Cerebellar nuclear complex (tissue), 1 donor: ENCODE measurements at places on chromosomes 6 and 20.

- no peak for DNase-seq
Observed at GRCh38 chr6:131101911-131102680, 33.2 kb upstream of the AKAP7 start.

DNA sequence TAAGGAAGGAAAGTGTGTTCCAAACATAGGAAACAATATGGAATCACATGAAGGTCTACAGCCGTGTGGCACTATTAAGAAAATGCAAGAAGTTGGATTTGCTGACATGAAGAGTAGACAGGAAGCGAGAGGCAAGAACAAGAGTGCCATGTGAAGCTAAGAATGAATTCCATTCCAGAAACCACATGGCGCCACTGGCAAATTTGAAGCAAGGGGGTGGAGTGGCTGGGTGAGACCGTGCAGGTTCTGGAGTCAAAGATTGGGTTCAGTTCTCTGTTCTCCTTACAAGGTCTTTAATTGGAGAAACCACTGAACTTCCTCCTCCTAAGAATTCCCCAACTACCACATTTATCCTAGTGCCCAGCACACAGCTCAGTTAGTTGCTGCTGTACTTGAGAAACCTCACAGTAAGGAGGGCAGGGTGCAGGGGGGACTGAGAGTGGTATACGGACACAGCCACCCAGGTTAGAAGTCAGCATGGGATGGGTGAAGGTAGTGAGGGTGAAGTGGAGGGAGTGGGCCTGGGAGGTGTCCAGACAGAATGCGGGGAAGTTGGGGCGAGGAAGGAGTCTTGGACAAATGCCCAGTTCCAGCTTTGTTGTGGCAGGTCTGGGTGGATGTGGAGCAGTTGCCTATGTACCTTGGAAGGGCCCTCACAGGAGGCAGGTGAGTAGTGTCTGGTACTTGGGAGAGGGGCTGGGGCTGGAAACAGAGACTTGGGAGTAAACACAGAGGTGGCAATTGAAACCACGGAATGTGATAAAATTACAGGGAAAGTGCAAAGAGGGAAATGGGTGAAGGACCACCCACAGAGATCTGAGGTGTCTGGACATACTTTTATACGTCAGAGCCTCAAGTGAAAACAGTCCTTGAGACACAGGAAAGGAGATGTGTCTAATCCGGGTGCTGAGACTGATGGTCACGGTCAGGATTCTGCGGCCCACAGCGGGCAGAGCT, 14.3 kb downstream of the LYRM4 start:
- DNase-seq = no peak

DNA sequence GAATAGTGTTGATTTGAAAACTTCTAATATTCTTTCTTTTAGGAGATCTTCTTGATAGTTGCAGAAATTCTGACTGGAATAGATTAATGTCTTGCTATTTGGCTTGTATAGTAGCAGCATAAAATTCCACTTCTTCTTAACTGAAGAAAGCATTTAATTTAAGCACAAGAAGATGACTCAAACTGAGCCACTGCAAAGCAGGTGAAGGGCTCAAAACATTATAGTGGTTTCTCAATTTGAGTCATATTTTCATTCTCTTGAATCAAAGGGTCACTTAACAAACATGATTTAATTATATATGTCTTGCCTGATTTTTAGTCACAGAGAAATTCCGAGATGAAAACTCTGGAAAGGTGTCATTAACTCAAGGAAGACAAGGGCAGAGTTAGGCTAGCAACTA, 239.3 kb downstream of the ZNF217 start:
- no peak for DNase-seq

DNA sequence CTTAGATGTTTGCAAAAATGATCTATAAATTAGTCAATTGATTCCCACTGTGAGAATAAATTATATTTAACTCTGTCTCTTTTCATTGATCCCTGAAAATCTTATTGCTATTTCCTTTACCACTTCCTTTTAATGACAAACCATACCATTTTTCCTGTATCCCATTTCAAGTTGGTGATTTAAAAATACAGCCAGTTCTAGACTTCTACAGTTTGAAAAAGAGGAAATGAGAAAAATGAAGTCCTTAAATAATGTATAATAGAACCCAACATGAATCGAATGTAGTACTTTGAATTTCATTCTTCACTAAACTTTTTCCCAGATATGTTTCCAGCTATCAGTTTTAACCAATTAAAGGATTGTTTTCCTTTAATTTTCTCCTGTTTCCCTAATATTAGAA, 29.5 kb upstream of the SDHAF4 start:
- no peak for DNase-seq

DNA sequence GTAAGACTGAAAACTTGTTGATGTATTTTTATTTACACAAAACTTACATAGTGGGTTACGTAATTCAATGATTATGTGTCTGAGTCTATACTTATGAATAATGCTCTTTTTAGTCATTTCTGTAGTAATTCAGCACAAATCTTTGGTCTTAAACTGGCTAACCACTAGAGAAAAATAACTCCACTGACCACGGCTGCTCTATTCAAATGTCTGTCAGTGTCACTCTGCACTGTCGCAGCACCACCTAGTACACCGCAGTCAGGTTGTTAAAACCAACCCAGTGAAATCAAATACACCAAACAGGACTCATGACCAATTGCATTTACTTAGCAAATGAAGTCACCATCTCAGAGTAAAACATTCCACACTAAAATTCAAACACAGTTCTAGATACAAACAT, 93.5 kb upstream of the CCDC28A start:
- no peak for DNase-seq

- DNase-seq = no peak
Observed at GRCh38 chr20:54340206-54340605, 132.3 kb downstream of the PFDN4 start.

DNA sequence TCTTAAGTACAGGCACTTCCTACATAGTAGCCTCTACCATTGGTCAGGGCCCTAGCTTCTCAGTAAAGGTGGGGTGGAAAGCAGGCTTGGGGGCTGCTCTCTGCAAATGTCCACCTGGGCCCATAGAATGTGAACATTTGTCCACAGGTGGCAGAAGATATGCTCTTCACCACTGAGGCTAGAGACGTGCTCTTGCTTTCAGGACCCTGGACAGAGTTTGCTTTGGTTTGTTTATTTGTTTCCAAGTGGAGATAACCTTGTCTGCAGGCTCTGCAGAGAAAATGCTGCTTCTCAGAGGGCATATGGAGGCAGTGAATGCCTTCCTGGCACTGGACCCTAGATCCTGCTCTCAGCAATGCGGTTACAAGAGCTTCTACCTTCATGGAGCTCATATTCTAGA, 129.0 kb downstream of the F13A1 start:
- DNase-seq = no peak

DNA sequence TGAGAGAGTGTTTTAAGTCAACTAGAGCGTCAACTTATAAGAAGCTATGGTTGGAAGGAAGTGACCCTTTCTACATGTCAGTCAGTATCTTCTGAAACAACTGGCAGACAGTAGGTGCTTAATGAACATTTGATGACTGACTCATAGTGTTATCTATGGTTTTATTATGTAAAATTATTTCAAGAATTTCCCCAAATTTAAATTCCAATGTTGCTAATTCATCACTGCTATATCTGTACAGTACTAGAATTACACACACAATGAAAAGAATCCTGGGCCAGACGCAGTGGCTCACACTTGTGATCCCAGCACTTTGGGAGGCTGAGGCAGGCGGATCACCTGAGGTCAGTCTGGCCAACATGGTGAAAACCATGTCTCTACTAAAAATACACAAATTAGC, 721.4 kb upstream of the FLRT3 start:
- DNase-seq = no peak

GRCh38 chr6:21259660-21260059, 333.9 kb upstream of the SOX4 start:
- DNase-seq = no peak

GRCh38 chr6:143155681-143156080, 95.0 kb downstream of the AIG1 start:
- no peak for DNase-seq

DNA sequence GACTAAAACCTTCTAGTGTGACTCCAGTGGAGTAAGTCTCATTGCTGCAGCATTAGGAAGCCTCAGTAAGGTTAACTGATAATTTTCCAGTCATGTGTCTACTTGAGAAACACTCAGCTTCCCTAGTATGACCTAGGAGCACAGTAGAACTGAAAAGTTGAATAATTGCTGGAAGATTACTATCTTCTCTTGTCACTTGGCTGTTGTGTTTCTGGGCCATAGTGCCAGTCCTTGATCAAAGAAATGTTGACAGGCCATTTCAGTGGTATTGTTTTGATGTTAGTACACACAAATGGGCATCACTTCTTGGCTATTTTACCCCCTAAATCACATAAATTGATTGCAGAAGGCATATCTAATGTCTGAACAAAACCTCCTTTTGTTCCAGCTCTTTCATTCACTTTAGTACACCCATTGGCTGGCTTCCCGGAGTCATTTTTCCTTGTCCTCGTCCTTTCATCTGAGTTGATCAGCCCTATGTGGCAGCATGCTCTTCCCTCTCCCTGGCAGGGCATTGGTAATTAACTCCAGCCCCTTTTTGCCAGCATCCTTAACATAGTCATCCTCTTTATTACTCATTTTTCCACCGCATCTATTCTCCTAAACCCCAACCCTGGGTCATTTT, 6.0 kb downstream of the ENPP3 start:
- no peak for DNase-seq

GRCh38 chr20:14950633-14951032, 613.2 kb upstream of the FLRT3 start:
- DNase-seq = no peak

GRCh38 chr6:111813237-111813636, 60.0 kb downstream of the FYN start:
- DNase-seq = no peak

DNA sequence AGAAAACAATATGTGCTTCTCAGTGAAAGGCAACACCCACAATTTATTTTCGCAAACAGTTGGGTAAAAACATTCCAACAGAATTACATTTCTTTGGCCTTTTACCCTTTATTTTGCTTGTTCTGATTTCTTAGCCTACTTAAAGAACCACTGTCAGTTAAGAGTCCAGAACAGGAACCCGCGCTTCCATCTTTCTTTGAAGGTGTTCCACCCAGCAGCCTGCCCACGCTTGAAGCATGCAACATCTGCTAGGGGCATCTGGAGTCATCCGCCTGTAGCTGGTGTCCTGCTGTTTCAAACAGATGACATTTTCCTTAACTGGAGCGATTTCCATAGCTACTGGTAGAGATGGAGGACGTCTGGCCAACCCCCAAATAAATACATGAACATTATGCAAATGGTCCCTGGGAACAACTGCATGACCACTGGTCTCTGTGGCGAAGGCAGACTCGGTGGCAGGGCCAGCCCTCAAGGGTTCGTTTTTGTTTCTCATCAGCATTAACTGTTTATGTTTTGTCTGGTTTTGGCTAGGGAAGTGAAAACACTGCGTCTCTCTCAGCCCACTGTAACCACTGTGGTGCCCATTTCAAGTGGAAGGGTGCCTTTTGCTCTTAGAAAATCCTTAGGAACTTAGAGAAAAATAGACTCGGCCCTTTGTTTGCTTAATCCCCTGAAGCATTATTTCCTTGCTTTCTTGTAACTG, 51.6 kb downstream of the LAMA4 start:
- DNase-seq = no peak

- no peak for DNase-seq
Observed at GRCh38 chr6:169263836-169264608, 10.4 kb upstream of the THBS2 start.

- DNase-seq = no peak
Observed at GRCh38 chr20:32528905-32529670, 56.0 kb downstream of the NOL4L start.

DNA sequence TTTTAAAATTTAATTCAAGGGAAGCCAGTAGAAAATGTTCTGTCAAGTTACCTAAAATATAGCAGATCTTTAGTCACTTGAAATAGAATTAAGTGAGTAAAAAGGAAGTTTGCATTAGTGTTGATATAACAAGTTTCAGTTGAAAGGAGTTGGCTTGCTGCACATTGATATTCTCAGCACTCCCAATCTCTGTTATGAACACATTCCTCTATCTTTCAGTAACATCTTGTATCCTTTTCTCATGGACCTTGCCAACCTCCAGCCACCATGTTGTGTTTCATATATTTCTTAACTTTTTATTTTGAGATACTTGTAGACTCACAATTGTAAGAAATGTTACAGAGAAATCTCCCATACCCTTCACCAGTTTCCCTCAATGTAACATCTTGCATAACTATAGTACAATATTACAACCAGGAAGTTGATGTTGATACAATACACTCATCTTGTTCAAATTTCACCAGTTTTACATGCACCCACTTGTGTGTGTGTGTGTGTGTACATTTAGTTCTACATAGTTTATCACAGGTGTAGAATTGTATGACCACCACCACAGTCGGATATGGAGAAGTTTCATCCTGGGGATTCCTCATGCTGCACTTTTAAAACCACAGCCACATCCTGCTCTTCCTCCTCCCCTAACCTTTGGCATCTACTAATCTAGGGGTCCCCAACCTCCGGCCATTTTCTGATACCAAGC, 20.2 kb upstream of the PAQR8 start:
- no peak for DNase-seq

GRCh38 chr20:19765913-19766312, 7.9 kb downstream of the RIN2 start:
- DNase-seq = no peak

- peak; percentile 49 for DNase-seq
Observed at GRCh38 chr6:148947621-148948444, 201.0 kb downstream of the UST start.

DNA sequence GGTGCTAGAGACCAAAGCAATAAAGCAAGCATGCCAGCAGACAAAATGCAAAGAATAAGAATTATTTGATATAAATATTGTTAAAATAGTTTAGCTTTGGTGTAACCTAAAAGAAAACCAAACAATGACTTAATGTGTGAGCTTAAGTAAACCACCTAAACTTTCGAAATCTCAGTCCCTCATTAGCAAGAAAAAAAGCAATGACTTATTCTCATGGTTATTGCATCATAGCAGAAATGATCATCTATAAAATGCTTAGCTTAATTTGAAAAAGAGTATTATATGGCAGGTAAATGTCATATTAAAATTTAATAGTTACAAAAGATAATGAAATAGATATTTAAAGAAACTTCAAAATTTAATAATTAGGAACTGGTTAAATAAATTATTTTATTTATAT, 1395.7 kb upstream of the EYS start:
- DNase-seq = no peak

GRCh38 chr6:13916230-13916944, 8.4 kb upstream of the RNF182 start:
- DNase-seq = no peak

DNA sequence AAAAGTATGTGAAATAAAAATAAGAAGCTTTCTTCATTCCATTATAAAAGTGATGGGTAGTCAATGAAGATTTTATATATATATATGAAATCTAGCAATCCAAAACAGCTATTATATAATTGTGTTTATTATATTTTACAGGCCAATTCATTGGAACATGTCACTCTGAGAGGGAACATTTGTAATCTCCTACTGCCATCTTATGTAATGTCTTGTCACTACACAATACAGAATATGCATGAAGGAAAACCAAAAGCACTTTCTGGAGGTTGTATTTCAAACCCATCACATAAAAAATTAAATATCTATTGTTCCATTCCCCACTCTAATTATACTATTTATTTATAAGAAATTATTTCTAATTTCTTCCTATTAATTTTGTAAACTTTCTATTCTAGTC, 31.5 kb upstream of the IRAK1BP1 start:
- DNase-seq = no peak

- DNase-seq = no peak
Observed at GRCh38 chr6:104401926-104402325, 457.8 kb downstream of the HACE1 start.
